ENCODE measurements at places on chromosomes 1 and 21. TPM values are rescaled to one million over a fixed set of nuclear protein-coding genes. Genes with fewer than 3 reads are reported as not detected.

CLCNKB gene
- not detected for total RNA-seq

C1orf185 gene
- not detected for total RNA-seq

RNASEL gene
- 3.6 TPM for total RNA-seq

LENEP gene
- total RNA-seq: 0.66 TPM
